ENCODE measurements at places on chromosomes 7 and 10. TPM values are rescaled to one million over a fixed set of nuclear protein-coding genes. Genes with fewer than 3 reads are reported as not detected.

DNA sequence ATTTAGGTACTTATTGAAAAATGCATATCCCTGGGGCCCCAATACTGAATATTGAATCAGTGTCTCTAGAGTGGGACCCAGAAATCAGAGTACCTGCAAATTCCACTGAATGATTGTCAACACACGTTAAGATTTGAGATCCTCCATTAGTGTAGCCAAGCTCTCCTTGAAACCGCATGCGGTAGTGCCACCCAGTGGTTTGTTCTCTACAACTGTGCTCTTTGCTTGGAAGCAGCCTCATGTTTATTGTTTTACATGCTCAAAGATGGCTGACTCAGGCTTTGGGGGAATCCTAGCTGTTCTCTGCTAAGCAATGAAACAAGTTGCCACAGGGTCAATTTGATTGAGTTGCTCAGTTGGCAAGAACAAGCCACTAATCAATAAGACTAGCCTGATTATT lies 340.2 kb upstream of the CELF2 start:
- no peak overlapping the region for H3K27ac ChIP-seq
- peak; percentile 44 for DNase-seq
- H3K4me3 ChIP-seq, result no peak overlapping the region
- H3K4me1 ChIP-seq, result no peaks in the 10 kb centered on the region
- H3K36me3 ChIP-seq, result no peaks in the 10 kb centered on the region

Gene H2BK1
- total RNA-seq, result not detected

Gene HK1
- total RNA-seq, result 106 TPM

GRCh38 chr10:98320486-98321185 lies 52.6 kb upstream of the LOXL4 start:
- no peaks in the 10 kb centered on the region for H3K36me3 ChIP-seq
- DNase-seq, result no peak
- H3K4me1 ChIP-seq, result no peaks in the 10 kb centered on the region
- H3K4me3 ChIP-seq, result no peak overlapping the region
- no peaks in the 10 kb centered on the region for H3K27me3 ChIP-seq

Gene LLCFC1
- total RNA-seq, result not detected

DNA sequence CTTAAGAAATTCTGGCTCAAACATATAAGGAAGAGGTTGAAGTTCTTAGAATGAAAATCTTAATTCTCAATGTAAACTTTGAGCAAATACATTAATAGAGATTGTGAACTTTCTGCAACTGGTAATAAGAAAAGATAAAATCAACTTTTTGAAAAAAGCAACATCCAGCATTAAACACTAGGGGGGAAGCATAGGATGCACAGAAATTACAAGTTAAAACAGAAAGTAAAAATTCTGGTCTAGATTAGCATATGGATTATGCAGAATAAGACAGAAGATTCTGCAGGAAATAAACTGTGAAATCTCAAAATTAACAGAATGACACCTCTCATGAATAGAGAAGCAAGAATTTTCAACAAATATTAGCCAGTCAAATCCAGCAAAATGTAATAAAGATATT lies 38.0 kb upstream of the CAV2 start:
- H3K27me3 ChIP-seq, result no peaks in the 10 kb centered on the region
- H3K4me3 ChIP-seq, result no peak overlapping the region
- H3K36me3 ChIP-seq, result peaks cover 15% of the 10 kb centered on the region
- H3K4me1 ChIP-seq, result peaks cover 51% of the 10 kb centered on the region

DNA sequence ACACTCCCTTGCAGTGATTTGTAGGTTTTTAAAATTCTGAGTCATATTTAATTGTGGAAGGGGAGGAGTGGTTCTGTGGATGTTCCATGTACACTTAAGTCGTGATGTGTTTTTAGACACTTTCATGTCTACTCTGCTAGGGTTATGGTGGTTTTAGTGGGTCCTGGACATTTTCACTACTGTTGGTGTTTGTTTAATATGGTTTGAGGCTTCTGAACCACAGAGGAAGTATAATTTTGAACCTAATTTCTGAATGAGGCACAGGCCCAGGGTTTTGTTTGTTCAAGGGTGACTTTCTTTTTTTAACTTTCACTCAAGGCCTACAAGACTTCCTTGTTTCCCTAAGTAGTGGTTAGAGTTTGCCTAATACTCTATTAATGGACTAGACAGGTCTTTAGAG lies 13.3 kb downstream of the SLC26A5 start:
- H3K4me3 ChIP-seq, result no peak overlapping the region
- H3K4me1 ChIP-seq, result no peaks in the 10 kb centered on the region
- no peak for DNase-seq
- peaks cover 26% of the 10 kb centered on the region for H3K27me3 ChIP-seq
- no peaks in the 10 kb centered on the region for H3K36me3 ChIP-seq

DNA sequence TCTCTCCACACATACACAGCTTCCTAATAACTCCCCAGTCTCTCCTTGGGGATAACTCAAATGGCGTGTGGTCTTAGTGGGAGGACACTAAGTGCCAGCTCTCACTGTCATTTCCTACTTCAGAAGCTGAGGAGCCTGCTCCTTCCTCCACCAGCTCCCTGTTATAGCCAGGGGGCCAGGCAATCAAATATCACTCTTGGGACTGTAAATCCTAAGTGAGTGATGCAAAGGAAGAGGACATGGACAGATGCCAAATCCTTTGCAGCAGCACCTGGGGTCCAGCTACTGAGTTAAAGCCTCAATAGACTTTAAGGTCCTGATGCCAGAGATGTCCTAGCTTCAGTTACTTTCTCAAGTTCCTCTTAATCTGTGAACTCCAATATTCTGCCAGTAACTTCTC lies 34.1 kb downstream of the SEM1 start:
- no peak overlapping the region for H3K4me3 ChIP-seq
- H3K36me3 ChIP-seq, result no peaks in the 10 kb centered on the region
- H3K4me1 ChIP-seq, result peaks cover 4% of the 10 kb centered on the region
- peak; percentile 31 for DNase-seq
- no peaks in the 10 kb centered on the region for H3K27me3 ChIP-seq
- no peak overlapping the region for H3K27ac ChIP-seq

DNA sequence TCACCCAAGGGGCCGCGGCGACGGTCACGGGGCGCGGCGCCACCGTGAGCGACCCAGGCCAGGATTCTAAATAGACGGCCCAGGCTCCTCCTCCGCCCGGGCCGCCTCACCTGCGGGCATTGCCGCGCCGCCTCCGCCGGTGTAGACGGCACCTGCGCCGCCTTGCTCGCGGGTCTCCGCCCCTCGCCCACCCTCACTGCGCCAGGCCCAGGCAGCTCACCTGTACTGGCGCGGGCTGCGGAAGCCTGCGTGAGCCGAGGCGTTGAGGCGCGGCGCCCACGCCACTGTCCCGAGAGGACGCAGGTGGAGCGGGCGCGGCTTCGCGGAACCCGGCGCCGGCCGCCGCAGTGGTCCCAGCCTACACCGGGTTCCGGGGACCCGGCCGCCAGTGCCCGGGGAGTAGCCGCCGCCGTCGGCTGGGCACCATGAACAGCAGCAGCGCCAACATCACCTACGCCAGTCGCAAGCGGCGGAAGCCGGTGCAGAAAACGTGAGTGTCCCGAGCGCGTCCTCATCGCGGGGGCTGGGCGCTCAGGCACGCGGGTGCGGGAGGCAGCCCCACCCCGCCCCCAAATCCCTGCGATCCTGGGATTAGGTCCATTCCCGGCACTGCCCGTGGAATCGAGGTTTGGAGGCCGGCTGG lies 509 bp downstream of the AHR start:
- H3K4me1 ChIP-seq, result peaks cover 17% of the 10 kb centered on the region
- DNase-seq, result peak; percentile 49
- peaks cover 20% of the 10 kb centered on the region for H3K27me3 ChIP-seq
- H3K27ac ChIP-seq, result no peak overlapping the region
- H3K36me3 ChIP-seq, result no peaks in the 10 kb centered on the region

GRCh38 chr10:12638103-12638502 lies 288.8 kb downstream of the CAMK1D start:
- DNase-seq, result peak; percentile 59
- peaks cover 12% of the 10 kb centered on the region for H3K4me1 ChIP-seq
- no peak overlapping the region for H3K27ac ChIP-seq
- no peaks in the 10 kb centered on the region for H3K27me3 ChIP-seq
- no peaks in the 10 kb centered on the region for H3K36me3 ChIP-seq
- no peak overlapping the region for H3K4me3 ChIP-seq

Gene SLC29A4
- total RNA-seq, result 27.7 TPM

DNA sequence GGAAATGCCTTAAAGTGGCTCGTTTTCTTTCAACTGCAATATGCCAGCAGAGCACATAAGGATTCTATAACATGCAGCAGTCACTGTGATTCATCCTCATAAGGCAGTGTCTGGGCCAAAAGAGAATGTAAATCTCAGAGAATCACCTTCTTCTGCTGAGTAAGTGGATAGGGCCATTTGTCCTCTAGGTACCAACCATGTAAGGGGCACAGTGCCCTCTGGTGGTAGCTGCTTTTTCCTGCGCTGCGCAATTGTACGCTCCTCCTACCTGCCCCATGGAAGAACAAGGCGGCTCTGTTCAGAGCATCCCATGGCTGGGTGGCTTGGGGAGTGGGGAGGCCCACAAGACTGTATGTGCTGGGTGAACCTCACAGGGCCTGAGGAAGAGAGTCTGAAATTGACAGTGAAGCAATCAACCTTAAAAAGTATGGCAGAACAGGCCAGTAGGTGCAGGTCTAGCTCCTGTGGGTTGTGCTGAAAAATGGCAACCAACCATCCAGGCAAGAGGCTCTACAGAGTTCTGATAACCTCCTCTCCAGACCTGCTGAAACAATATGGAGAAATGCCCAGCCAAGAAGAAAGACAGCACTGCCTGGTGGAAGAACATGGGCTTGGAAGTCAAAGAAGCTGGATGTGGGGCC lies 78.6 kb upstream of the C10orf90 start:
- no peak overlapping the region for H3K4me3 ChIP-seq
- H3K27ac ChIP-seq, result no peak overlapping the region

Gene NUTM2D
- 1.7 TPM for total RNA-seq

GRCh38 chr10:43202657-43203447 lies 64.0 kb downstream of the RASGEF1A start:
- no peaks in the 10 kb centered on the region for H3K4me1 ChIP-seq
- H3K4me3 ChIP-seq, result peak overlapping the region; percentile 34
- no peaks in the 10 kb centered on the region for H3K36me3 ChIP-seq
- DNase-seq, result no peak
- H3K27ac ChIP-seq, result no peak overlapping the region

DNA sequence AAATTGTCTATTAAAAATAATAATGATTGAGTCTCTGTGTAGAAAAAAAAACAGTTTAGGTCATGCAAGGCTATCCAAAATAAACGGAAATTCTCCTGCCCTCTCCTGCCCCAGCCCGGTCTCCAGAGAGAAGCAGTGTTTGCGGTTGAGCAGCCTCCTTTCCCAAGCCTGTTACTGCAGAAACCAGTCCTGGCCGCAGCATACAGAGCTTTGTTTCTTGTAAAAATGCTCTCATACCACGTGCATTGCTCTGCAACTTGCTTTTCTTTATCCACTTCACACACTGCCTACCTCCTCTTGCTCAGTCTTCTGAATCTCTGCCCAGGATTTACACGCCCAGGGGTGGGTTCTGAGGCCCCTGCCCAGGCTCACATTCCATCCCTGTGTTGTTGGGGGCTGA lies 34.4 kb upstream of the CUL1 start:
- H3K4me1 ChIP-seq, result no peaks in the 10 kb centered on the region
- DNase-seq, result no peak
- H3K27me3 ChIP-seq, result no peaks in the 10 kb centered on the region
- no peak overlapping the region for H3K27ac ChIP-seq

DNA sequence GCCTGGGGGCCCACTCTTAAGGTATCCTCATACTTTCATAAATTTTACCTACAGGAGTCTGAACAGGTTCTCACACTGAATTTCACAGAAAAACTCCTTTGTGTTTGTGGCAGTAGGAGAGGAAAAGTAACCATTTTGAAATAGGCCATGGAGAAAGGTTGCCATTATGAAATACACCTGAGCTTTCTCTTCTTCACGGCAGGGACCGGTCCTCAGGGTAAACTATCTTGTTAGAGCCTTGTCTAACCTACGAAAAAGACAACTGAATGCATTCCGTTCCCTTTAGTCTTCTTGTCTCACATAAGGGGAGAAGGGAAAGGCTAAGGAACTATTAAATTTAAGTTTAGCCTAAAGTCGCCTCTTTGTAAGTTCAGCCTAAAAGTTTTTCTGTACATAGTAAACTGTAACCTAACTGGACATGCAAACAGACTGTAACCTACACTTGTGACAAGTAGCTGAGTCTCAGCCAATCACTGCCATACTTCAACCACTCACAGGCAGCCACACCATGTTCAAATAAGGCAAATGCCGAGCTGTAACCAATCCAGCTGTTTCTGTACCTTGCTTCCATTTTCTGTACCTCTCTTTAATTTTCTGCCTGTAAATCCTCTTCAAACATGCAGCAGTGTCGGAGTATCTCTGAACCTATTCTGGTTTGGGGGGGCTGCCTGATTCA lies 14.2 kb upstream of the RNF32 start:
- no peak overlapping the region for H3K27ac ChIP-seq
- no peak overlapping the region for H3K4me3 ChIP-seq
- peaks cover 12% of the 10 kb centered on the region for H3K27me3 ChIP-seq

All from A673 (cell line).